HT1080 (cell line): ENCODE measurements at places on chromosomes 16 and 17. TPM values are rescaled to one million over a fixed set of nuclear protein-coding genes. Genes with fewer than 3 reads are reported as not detected.

- DNase-seq, result no peak
These were observed 149.7 kb downstream of the RPTOR start for GRCh38 chr17:80694085-80694991.

DNA sequence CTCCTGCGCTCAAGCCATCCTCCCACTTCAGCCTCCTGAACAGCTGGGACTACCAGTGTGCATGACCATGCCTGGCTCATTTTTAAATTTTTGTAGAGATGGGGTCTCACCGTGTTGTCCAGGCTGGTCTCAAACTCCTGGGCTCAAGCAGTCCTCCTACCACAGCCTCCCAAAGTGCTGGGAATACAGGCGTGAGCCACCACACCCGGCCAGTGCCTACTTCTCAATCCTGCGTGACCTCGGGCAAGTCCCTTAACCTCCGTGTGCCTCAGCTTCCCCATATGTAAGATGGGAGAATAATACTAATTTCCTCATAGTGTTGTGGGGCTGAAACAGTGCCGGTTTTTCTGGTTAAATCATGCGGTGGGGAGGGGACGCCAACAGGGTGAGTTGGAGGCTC, 143.5 kb upstream of the CIBAR2 start:
- no peak for DNase-seq

- DNase-seq, result no peak
These were observed 2.9 kb downstream of the HIGD1B start for GRCh38 chr17:44850612-44851011.

DNA sequence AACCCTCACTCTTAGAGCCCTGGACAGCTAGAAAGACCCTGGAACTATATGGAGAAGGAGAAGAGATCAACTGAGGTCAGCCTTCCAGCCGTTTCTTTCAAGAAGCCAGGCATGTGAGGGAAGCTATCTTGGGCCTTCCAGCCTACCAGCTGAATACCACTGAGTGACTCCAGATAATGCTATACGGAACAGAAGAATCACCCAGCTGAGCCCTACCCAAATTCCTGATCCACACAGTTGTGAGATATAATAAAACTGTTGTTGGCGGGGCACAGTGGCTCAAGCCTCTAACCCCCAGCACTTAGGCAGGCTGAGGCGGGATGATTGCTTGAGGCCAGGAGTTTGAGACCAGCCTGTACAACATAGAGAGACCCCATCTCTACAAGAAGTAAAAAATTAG, 26.2 kb upstream of the MYH10 start:
- DNase-seq, result no peak

GRCh38 chr17:20105539-20106280, 96.6 kb downstream of the SPECC1 start:
- DNase-seq, result no peak

DNA sequence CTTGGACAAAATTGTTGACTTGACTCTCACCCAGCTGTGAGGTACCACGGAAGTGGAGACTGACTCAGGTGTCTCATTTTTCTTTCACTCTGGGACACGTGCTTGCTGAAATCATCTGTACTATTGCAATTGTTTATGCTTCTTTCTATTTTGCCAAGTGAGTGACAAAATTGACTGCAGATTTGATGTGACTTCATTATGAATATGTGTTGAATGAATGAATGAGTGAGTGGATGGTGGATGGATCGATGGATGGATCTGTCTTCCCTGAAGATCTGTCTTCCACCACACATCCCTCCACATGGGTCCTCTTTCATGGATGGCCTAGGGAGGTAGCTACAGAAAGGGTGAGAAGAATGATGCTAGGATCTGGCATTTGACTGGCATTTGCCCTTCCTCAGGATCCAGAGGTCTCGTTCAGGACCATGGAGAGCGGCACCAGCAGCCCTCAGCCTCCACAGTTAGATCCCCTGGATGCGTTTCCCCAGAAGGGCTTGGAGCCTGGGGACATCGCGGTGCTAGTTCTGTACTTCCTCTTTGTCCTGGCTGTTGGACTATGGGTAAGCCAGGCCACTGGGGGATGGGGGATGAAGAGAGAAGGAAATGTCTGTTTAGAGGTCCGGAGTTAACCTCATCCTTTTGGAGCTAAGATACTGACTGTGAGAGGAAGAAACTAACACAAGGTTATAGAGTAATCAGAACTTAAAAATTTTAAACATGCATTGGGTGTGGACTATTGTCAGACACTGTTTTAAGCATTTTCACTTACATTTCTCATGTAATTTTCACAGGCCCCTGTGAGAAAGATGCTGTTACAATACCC, 12.7 kb downstream of the SLC5A11 start:
- DNase-seq, result peak; percentile 42

DNA sequence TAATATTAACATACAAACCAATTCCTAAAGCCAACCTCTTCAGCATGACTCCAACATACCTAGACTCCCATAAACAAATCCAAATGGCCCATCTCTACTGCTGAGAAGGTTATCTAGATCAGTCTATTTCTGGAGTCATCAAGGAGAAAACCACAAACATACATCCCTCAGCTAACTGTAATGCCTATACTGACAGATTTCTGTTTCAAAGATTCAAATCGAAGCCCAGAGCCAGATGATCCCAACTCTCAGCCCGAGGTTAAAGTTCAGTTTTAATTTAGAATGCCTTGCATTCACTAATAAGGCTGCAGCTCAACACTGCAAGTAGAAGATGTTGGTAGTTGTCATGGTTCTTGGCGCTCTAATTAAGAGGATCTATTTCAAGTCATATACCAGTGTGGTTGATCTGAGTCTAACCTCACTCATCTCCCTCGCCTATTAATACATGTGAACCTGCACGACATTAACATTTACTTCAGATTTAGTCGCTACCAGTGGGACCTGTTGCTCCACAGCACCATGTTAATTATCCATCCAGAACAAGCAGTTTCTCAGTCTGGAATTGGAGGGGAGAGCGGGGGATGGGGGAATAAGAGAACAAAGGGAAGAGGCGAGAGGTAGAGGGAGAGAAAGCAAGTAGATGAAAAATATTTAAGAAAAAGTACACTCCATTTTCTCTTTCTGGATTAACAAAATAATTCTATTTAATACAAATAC, 15.4 kb downstream of the PHF12 start:
- no peak for DNase-seq

DNA sequence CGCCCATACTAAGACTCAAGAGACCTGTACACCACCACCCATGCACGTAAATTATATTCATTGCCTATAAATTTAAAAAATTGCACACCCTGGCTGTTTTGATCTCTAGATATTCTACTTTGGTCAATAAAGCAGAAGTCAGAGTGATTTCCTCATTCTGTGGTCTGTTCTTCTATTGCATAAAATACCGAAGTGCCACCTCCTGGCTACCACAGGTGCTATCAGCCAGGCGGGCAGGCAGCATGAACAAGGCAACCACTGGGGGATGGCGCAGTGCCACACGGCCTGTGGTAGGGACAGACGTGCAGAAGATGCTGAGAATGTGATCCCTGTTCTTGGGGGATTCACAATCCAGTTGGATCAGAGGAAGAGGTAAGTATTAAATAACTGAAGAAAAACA, 122.3 kb downstream of the CDK5R1 start:
- DNase-seq, result peak; percentile 59

GRCh38 chr17:64005734-64006167, 7.6 kb downstream of the PRR29 start:
- DNase-seq, result no peak

DNA sequence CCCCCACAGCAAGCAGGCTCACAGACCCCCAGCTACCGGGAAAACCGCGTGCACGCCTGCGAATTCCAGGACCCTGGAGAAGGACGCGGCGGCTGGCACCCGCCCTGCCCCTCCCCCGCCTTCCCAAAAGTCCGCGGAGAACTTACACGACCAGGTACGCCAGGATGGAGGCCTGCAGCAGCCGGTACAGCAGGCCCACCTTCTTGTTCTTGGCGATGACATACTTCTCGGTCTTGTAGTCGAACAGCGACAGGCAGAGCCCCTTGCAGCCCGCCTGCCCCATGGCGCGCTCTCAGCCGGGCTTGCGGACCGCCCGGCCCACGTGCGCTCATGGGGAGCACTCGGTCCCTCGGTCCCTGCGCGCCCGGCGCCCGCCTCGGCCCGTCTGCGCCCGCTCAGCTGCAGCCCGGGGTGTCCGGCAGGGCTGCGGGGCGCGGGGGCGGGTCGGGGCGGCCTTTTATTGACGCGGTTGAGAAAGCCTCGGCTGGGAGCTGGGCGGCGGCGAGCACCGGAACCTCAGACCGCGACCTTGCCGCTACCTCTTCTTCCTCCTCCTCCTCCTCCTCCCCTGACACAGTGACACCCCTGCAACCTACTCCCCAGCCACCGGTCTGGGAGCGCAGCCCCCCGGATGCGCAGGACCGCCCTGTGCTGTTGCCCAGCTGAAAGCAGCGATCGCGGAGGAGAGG, at the start of gene P2RX5:
TSS of gene P2RX5 (minus strand) at position 433 of the 689 bp plus-strand sequence. CDS start at position 283, 150 bp downstream.
- DNase-seq, result no peak

- DNase-seq, result no peak
These were observed 35.8 kb upstream of the ADGRG1 start for GRCh38 chr16:57592591-57593003.

DNA sequence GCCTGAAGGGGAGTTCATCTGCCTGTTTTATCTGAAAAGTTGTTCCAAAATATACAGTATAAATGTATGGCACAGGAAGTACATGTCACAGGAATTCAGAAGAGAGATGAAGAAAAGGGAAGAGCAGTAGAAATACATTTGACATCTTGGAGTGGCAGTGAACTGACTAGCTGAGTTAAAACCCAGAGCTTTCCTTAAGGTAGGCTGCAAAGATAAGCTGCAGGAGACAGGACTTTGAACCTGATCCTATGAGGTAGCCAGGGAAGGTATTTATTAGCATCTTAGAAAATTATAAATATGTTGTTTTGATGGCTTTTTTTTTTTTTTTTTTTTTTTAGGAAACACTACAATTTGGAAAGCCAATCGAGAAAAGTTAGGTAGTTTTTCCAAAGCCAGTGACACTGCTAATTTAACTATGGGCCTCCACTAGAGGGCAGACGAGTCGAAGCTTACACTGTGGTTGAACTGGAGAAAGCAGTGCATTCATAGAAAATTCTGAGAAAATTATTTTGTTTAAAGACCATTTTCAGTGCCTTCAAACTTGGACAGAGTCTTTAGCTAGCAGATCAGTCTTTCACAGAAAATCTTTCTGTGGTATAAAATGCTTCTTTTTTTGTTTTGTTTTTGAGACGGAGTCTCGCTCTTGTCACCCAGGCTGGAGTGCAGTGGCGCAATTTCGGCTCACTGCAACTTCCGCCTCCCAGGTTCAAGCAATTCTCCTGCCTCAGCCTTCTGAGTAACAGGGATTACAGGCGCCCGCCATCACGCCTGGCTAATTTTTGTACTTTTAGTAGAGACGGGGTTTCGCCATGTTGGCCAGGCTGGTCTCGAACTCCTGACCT, 122.3 kb downstream of the SSH2 start:
- peak; percentile 60 for DNase-seq

DNA sequence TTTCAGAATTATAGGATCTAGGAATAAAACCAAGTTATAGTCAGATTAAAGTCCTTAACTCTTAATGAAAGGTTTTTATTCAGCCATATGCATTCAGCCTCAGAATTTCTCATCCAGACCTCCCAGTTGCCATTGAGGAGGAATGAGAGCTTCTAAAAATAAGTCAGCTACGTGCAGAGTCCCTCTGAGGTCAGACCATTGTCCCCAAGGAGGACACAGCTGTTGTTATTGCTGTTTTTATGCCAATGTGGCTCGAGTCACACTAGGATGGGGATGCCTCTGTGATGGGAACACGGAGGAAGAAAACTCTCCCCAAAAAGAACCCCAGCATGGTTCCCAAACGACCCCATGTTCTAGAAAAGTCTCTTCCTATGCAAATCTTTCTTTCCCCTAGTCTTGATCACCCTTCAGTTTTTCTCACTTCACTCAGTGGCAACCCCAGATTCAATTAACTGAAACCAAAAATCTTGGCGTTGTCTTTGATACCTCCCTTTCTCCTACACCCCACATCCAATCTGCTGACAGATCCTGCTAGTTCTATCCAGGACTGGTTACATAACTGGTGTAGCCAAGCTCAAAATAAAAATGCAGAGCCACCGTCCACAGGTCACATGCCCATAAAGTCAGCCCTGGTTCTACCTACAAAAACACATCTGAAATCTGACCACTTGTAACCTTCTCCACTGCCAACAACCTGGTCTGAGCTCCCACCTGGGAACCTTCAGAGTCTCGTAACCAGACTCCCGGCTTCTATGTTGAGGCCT, 138.2 kb upstream of the ERCC4 start:
- DNase-seq, result no peak

DNA sequence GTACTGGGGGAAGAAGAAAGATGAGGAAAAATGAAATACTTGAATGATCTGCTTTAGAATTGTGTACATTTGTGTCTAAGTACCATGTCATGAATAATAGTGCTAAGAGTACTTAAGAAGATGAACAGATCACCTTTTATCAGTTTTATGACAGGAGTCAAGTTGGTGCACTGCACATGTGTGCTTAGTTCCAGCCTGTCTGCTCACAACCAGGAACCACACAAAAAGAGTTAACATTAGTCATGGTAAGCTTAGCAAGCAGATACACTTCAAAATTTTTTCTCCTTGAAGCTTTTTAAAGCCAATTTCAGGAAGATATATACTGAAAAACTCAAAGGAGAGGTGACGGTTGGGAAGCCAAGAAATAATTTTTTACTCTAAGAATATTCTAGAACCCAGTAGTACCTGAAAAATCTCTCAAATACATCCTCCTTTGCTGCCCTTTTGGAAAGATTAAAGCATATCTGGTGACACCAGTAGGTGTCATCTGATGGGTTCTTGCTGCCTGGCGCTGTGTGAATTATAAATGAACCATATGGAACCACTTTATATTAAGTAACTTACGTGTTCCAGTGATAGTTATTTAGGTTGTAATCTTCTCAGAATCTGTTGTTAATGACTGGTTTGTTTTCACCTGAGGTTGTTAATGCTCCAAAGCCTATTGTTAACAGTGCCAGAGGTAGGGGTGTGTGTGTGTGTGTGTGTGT, 93.4 kb downstream of the MSI2 start:
- no peak for DNase-seq

DNA sequence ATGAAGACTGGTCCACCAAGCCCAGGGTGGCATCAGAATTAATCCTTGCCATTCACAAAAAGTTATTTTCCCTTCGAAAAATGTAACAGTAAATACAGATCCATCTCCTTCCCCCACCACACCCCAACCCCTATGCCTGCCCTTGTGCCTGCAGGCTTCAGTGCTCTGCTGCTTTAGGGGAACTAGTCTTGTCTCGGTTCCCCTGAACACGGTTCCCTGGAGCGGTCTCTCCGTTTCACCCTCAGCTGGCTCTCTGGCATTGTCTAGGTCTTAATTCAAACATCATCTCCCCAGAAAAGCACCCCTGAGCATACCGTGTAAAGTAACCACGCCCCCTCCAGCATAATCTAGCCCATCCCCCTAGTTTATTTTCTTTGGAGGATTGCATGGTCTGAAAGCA, 25.8 kb downstream of the EMP2 start:
- no peak for DNase-seq

PIRT gene
- total RNA-seq, result not detected in 2 replicates

TTLL6 gene
- total RNA-seq, result 0.21 and 1.0 TPM in 2 replicates

KRT32 gene
- total RNA-seq, result not detected in 2 replicates

KRT28 gene
- total RNA-seq, result not detected in 2 replicates

KRT31 gene
- total RNA-seq, result not detected in 2 replicates

CCDC154 gene
- 0.03 and 0.26 TPM in 2 replicates for total RNA-seq

NKD1 gene
- total RNA-seq, result 0.10 and 0.37 TPM in 2 replicates

BRIP1 gene
- total RNA-seq, result 8.8 TPM in 2 replicates

KRT24 gene
- total RNA-seq, result not detected in 2 replicates

ARL5C gene
- not detected in 2 replicates for total RNA-seq
